ENCODE measurements at places on chromosomes 7 and 10.
A peak's percentile ranks its signal among the peaks of the same experiment; 100 is the strongest.

DNA sequence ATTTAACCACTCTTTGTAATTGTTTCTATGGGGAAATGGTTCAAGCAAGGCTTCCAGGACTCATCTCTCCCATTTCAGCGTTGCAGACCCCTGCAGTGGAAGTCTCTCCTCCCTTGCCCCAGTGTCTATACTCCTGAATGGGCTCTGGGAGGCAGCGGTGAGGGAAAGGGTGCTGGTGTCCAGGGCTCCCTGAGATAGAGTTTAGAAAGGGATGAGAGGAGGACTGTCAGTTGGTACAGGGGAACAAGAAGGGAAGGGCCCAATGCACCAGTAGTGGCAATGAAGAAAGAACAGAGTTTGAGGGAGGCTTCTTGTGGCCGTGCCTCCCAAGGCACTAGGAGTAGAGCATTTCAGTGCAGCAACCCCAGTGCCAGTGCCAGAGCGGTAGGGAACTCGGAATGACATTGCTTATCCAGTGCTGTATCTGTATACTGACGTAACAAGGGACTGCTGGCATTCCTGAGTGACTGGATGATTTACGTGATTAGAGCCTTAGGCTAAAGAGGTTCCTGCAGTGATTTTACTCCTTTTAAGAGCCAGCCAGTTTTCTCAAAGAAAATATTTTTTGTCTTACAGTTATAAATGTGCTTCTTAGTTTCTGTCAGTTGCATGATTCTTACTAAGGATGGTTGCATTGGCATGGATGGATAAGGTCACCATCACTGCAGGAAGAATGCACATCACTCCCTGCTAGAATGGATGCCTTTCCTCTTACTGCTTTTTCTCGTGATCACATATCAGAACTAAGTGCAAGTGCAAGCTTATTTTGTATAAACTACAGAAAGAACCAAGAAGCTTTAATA is 28.0 kb downstream of the PRPF18 start:
- DNase-seq, result no peak

DNA sequence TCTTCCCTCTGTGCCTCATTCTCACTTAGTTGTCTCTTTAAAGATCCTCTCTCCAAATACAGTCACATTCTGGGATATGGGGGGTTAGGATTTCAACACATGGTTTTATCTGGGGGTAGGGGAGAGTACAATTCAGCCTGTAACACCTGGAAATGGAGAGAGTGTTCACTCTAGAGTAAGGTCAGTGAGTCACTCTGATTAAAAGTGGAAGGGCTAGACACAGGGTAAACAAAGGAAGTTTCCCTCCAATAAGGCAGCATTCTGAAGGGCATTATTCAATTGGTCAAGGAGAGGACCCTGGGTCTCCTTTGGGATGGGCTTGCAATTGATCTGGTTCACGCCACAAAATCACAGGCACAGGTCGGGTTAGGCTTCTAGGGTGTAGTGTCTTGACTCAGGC is 232.8 kb upstream of the NPSR1 start:
- DNase-seq, result no peak

- DNase-seq, result no peak
These were observed 209.6 kb downstream of the DKK1 start for GRCh38 chr10:52523696-52524095.

DNA sequence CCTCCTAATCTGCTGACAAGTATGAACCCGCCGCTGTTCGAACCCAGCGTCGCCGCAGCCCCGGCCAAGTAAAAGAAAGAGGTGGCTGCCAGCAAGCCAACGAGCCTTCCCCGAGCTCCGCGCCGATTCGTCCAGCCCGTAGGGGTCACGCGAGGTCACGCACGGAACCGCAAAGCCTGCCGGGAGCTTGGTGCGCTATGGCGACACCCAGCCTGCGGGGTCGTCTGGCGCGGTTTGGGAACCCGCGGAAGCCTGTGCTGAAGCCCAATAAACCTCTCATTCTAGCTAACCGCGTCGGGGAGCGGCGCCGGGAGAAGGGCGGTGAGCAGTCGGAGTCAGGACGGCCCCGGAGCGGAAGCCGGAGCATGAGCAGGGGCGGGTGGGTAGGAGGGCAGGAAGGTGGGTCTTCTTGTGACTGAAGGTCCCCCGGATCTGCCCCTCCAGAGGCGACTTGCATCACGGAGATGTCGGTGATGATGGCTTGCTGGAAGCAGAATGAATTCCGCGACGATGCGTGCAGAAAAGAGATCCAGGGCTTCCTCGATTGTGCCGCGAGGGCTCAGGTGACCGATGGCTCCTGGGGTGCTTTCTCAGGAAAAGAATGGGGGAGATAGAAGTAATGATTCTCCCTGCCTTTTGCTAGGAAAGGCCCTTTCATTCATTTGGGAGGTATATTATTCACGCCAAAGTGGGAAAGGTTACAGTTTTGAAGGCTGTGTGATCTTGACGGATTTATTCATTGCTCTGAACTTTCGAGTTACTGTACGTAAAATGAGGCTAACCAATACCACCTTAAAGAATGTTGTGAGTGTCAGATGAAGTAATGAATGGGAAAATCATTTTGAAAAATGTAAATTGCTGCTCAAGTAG is at the start of gene CHCHD1:
Gene CHCHD1, plus strand, starts transcription at position 170 of the 870 bp plus-strand sequence. Its CDS starts 28 bp downstream, at position 198.
- peak; percentile 94 for DNase-seq

DNA sequence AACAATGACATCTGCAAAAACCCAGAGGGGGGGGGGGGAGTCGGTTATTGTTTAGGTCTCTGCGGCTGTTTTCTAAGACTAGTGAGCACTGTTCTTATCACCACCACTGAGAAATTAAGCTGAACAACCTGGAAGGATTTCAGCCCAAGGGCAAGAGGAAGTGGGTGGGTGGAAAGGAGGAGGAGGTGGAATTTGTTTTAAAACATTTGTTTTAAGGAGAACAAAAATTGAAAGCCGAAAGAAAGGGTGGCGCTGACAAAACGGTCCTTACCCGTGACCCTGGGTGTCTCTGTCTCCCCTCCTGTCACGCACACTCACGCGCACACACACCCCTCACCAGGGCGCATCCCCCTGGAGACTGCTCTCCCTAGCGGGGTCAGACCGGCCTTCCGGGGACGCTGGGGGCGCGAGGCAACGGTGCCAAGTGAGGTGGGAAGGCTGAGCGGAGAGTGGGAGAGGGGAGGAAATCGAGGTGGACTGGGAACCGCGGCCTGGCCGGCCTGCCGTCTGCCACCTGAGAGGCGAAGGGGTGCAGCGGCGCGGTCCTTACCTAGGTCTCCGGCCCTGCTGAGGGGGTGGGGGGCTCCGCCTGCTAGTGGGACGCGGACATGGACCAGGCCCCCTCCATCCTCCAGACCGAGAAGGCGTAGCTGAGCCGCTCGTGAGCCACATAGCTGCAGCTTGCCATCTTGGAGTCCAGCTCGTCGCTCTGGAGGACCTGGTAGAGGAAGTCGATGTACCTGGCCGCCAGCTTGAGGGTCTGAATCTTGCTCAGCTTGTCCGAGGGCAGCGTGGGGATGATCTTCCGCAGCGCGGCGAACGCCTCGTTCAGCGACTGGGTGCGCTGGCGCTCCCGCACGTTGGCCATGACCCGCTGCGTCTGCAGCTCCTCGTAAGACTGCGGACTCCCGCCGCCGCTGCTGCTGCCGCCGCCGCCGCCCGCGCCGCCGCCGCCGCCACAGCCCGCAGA is 1.0 kb downstream of the TWIST1 start:
- DNase-seq, result no peak

All from activated naive CD4-positive, alpha-beta T cell treated with Interleukin-2 at 50 U/mL for 16 hours (primary cell).